ENCODE measurements at places on chromosomes 3 and 15.

GRCh38 chr3:59339818-59340217 is 290.0 kb upstream of the CFAP20DC start:
- DNase-seq = no peak

DNA sequence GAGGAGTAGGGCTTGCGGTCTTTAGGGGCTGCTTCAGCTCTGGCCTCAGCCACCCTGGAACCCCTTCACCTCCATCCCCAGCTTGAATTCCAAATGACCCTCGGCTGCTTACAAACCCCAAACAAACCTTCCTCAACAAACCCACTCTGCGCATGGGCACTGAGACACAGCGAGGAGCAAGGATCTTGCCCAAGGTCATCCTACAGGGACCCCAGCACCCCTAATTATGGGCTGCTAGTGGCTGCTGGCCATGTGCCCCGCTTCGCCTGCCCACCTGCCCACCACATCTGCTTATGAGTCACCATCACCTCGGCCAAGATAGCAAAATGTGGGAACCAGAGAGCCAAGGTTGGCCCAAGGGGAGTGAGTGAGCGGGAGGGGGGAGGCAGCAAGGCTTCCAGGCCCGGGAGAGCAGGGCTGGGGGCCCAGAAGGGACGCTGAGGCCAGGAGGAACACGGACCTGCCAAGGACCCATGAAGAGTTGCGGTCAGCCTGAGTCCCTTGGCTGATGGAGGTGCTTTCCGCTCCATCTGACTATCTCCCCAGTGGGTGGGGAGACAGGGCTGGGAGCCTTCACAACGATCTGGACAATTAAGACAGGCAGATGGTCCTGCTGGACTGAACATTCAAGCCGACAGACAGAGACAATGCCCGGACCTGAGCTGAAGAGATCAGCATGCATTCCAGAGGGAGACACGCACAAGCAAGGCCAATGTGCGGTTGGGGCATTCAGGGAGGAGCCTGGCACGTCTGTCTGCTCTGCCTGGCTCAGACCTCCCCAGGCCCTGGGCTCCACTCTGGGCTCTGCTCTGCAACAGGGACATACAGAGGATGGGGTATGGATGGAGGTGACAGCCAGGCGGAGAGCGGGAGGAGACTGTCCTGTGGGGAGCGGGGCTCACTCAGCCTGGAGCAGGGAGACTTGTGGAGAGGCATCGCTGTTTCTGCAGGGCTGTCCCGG is 10.8 kb upstream of the GRIP2 start:
- no peak for DNase-seq

DNA sequence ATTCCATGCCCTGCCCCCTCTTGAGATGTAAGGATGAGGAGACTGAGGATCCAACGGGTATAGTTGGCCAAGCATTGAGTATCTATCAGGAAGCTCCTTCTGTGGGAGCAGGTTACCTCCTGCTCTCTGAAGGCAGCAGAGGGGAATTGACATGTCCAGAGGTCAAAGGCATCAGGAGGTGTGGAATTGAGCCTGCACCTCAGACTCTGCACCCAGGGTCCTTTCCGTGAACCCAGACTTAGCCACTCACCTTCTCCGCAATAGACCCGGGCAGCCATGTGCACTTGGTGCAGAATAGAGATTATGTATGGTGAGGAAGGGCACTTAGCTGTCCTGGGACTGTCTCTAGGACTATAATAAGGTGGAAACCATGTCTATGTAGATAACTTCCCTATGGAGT is 399.0 kb upstream of the TPM1 start:
- no peak for DNase-seq

DNA sequence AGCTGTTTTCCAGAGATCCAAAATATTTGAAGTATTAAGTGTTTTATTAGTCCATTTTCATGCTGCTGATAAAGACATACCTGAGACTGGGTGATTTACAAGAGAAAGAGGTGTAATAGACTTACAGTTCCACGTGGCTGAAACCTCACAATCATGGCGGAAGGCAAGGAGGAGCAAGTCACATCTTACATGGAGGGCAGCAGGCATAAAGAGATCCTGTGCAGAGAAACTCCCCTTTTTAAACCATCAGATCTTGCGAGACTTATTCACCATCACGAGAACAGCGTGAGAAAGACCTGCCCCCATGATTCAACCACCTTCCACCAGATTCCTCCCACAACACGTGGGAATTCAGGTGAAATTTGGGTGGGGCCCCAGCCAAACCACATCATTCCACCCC is 82.0 kb downstream of the KY start:
- no peak for DNase-seq

GRCh38 chr3:62415312-62415801 is 42.0 kb upstream of the FEZF2 start:
- no peak for DNase-seq

DNA sequence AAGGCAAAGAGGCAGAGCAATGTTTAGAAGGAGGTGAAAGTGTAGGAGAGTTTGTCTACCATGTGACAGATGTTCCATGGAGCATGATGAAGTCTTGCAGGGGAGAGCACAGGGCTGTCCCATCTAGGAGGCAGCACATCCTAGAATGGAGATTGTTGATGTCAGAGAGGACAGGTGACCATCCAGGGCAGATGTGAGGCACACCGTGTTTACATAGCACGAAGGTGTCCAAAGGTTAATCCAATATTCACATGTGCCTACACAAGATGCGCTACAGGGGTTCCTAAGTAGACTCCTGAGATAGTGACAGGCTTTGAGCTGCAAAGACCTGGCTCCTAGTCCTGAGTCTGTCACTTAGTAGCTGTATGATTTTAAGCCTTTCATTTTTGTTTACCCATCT is 219.3 kb upstream of the SLCO3A1 start:
- DNase-seq = no peak

DNA sequence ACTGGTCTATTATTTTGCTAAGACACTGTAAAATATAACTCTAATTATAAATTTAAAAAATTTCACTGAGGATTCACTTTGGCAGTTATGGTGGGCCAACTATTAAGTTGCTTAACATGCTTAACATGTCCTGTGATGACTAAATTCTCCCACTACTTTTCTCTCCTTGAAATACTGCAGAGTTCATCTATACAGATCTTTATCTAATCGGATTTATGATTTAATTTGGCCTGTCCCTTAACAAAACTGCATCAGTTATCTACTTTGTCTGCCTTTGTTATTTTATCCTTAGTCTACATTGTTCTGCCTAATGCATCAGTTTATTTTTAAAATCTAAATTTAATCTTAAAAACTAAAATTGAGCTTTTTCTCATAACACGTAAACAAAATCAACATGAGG is 26.4 kb downstream of the CD96 start:
- no peak for DNase-seq

GRCh38 chr3:167709690-167710089 is 25.0 kb downstream of the PDCD10 start:
- DNase-seq = no peak

- peak; percentile 69 for DNase-seq
These were observed 16.7 kb upstream of the WNT7A start for GRCh38 chr3:13896473-13897154.

DNA sequence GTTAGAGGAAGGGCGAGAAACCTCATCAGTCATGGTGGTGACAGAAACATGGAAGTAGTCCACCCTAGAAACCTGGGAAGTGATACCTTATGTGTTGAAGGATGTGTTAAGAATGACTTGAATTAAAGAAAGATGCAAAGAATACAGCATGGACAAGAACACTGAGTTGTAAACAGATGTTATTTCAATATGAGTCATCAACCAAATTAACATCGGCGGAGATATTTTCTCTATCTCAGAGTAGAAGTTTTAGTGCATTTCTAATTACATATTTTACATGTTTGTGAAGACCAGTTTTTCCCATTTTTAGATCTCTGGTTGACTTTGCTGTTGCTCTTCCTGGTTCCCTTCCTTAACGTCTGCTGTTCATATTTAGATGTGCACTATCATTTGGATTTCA is 268.8 kb upstream of the TBL1XR1 start:
- no peak for DNase-seq

DNA sequence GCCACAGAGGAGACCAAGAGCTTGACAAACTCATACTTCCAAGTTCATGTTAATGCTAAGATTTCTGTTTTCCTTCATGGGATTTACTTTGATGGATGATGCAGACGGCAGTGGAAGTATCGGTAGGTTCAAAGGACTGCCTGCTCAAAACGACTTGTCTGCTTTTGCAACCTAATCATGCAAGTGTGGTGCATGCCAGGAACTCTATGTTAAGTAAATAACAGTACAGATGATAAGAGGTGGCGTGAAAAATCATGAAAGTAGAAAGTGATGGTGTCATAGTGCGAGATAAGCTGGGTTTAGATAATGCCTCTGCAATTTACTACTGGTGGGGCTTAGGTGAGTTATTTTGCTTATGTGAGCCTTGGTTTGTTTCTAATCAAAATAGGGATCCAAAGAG is 14.7 kb upstream of the LMCD1 start:
- DNase-seq = no peak

DNA sequence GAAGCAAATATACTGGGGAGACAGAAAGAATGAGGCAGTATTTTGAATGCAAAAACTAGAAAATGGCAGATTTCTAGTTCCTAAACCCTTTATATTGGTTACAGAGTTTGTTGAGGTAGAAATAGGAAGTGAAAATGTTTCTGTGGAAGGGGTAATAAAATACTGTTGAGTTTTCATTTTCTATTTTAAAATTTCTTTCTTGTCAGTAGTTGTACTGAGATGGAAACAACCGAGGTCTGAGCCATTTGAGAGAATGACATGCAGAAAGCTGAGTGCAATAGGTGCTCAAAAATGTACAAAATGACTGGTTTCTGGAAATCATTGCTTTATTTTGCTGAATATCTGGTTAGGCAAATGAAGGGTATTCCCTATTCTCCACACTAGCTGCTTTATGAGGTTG is 361.4 kb downstream of the CHL1 start:
- no peak for DNase-seq

DNA sequence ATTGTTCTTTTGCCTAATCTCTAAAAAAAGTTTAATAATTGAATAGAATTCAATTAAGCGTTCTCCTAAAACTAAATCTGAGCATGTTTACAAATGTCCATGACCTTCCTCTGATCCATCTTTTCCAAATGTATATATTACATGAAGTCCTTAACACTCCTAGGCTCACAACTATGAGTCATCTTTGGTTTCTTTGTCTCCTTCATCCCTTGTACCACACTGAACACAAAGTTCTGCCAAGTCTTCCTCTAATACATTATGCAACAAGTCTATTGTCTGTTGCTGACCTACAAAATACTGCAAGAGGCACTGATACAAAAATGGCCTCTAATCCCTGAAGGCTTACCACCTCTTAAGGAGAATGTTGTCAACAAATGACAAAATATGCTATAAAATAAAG is 550.2 kb downstream of the PYDC2 start:
- no peak for DNase-seq

DNA sequence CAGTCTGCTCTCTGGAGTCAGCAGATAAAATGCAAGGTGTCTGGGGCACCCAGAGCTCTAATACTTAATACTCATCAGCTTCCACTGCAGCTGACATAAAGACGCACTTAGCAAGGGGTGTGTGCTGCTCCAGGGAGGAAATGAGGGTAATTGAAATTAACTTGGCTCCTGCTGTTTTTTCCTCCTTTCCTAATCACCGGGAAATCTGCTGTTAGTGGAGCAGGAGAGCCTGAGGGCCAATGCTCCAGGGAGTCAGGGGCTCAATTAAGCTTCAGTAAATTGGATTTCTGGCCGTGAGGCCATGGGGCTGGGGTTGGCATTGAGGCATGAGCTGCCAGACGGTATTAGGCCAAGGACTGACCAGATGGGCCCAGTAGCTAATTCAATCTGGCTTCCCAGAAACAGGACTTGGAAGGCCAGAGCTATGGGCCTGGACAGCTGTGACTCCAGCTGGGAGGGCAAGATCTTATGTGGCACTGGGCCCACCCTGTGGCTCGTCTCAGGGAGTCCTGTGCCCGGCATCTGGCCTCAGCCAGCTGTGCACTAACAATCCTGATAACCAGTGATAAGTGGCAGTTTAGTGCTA is 30.7 kb upstream of the CHRNB4 start:
- no peak for DNase-seq

- DNase-seq = no peak
These were observed 263.7 kb upstream of the THBS1 start for GRCh38 chr15:39317225-39317624.

- no peak for DNase-seq
These were observed 47.9 kb downstream of the PIK3CA start for GRCh38 chr3:179196098-179196497.

- no peak for DNase-seq
These were observed 154.7 kb upstream of the KCNMB2 start for GRCh38 chr3:178381555-178381954.

GRCh38 chr15:70561885-70562284 is 201.5 kb downstream of the UACA start:
- peak; percentile 62 for DNase-seq

- no peak for DNase-seq
These were observed 21.3 kb downstream of the GPR15 start for GRCh38 chr3:98553021-98553563.

GRCh38 chr15:67066041-67066958 is 898 bp downstream of the SMAD3 start:
- no peak for DNase-seq

DNA sequence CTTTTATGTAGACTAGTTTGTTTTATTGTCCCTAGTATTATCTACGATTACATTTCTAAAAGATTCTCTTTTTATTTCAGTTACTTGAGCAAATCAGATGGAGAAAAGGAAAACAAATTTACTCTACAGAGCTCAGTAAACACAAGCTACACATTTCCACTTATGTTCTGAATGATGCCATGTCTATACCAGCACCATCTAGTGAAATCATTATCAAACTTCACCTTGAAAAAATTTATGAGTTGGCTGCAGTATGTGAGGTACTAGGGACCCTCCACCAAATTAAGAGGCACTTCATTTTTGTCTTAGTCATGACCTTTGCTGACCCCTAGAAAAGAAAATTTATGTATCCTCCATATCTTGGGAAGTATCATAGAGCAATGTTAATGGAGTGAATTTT is 827.4 kb downstream of the SI start:
- DNase-seq = no peak

DNA sequence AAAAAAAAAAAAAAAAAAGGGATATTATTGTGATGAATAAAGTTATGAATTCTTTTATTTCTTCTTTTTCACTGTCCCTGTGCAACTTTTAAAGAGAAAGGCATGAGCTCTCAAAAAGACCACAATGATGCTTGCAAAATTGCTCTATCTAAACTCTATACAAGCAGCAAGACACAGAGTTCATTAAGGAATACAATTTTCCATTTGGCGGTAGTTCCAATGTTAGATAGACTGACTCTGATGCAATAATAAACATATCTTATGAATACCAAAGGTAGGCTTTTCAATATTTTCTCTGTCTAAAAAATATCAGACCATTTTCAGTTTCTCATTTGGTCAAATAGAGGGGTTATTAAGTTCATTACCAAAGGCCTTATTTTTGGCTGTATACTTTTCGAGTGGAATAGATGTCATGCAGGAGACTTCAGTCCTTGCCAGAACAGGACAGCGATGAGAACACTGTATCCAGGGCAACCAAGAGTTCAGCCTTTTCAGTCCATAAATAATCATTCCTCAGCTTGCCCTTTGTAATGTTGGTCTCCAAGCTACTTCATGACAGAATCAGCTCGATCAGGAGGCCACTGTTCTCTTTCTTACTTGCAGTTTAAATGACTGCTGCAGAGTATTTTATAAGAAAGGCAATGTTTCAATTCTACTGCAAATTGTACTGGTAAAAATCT is 162.9 kb upstream of the FAM3D start:
- DNase-seq = no peak
